DMS 273 treated with DMSO at 0.1 percent for 48 hours (cell line): ENCODE measurements at places on chromosomes 1 and 21.

DNA sequence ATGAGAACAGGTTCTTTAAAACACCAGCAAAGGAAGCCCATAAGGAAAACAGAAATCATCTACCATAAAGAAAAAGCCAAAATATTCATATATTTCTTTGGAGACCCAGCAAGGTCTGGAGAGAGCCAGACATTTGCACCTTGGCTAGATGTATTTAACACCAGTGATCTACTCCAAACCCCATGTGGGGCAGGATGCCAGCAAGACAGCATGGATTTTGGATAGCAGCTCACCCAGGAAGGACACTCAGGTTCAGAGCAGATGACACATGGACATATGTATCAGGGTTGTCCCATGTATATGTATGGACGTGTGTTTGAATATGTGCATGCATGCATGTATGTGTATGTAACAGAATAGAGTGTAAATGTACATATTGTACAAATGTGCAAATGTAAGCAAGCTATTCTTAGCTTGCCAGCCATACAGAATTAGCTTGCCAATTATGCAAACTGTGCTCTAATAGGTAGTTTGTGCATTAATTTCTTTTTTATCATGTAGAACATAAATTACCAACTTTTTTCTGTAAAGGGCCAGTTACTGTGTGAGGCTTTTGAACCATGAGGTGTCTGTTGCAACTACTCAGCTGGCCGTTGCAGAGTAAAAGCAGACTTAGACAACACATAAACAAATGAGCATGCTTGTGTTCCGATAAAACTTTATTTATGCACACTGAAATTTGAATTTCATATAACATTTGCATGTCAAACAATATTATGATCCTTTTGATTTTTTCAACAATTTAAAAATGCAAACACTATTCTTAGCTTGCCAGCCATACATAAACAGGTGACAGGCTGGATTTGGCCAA lies 73.5 kb upstream of the KAZN start:
- no peak for DNase-seq

DNA sequence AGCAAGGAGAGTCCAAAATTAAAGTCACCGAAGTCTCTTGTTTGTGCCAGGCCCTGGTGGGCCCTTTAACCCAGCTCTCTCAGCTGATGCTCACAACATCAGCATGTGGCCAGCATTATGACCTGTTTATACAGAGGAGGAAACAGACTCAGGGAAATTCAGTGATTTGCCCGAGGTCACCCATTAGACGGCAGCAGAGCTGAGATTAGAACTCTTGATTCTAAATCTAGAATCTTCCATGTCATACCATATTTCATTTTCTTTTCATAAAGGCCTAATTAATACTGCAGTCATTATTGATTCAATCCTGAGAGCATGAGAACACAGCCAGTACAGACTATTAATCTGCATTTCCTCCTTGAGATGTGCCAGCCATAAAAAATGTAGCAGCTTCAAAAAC lies 63.7 kb downstream of the KCNN3 start:
- no peak for DNase-seq

DNA sequence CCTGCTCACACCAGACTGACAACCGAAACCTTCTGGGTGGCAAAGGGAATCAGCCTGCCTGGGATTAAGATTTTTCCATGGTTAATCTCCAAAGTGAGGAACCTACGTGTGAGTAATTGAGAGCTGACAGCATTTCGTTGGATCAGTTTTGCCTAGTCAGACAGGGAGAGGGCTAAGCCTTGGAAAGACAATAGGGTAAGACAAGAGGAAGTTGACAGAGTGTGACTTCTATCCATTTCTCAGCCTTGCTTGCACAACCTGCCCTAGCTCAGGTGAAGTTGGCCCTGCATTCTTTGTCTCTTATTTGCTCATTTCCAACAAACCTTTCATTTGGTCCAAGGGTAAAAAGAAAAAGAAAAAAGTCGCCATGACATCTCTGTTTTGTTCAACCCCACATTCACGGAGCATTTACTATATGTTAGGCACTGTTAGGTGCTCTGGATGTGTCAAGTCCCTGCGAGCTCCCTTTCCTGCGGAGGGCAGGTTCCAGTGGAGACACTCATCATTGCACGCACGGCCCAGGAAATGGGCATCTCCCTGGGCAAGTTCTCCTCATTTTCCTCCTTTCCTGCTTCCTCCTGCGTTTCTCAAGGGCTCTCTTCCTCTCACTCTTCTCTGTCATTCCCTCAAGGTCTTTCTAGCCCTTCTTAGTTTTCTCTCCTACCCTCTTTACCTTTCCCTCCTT lies 23.3 kb downstream of the KIRREL1 start:
- no peak for DNase-seq

GRCh38 chr1:48208652-48209051 lies 13.9 kb upstream of the SLC5A9 start:
- DNase-seq = no peak

DNA sequence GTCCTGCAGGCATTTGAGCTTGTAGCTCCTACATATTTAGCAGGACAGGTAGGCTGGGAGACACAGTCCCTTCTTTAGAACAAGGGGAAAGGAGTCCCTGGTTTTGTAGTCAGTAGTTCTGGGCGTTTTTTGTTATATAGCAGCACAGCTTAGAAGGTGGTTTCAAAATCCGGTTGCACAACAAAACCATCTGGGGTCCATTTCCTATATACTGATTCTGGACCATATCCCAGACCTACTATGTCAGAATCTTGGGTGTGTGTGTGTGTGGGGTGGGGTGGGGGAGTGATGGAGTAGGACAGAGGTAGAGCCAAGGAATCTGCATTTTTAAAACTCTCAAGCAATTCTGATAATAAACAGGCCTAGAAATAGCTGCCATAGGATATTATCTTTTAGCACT lies 21.6 kb downstream of the METTL13 start:
- no peak for DNase-seq

DNA sequence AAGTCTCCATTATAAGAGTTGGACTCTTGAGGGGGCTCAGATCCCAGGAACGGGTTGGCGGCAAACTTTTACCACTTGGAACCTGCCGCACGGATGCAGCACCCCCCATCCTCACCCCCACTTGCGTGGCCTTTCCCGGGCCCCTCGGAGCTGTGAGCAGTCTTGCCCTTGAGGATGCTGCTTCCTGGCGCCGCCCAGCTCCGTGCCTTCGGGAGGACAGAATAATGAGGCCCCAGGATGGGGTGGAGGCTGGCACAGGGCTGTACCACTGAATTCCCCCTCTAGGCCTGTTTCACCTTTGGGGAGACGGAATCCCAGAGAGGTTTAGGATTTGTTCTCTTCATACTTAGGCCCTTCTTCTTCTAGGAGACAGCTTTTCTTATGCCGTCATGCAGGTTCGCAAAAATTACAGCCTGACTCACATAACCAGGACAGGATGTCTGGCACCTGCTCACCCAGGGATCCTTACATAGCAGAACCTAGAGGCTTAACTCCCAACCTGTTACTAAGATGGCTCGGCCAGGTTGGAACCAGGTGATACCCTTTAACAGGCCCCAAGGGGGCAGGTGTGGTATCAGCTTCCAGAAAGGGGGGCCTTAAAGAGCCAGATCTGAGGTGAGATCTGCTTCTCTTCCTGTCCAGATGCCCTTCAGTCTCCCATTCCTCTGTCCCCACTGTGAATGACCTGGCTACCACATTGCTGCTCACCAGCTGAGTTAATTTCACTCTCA lies 1.5 kb downstream of the TRNP1 start:
- DNase-seq = no peak

DNA sequence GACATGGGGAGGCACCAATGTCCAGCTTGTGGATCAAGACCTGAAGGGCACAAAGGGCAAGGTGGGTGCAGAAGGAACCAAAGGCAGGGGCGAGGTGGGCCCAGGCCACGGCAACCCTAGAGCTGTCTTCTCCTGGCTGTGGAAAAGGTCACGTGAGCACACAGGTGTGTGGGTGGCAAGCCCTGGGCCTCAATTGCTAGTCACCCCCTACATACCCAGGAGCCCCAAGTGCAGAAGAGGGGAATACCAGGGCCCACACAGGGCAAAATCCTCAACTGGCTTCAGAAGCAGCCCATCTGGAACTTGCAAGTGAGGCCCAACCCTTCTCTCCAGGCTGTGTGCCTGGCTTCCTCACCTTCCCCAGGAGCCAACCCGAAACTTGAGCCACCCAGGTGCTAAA lies 25.6 kb downstream of the ZBTB17 start:
- no peak for DNase-seq
